ENCODE measurements at places on chromosomes 3 and 15.
A peak's percentile ranks its signal among the peaks of the same experiment; 100 is the strongest.

DNA sequence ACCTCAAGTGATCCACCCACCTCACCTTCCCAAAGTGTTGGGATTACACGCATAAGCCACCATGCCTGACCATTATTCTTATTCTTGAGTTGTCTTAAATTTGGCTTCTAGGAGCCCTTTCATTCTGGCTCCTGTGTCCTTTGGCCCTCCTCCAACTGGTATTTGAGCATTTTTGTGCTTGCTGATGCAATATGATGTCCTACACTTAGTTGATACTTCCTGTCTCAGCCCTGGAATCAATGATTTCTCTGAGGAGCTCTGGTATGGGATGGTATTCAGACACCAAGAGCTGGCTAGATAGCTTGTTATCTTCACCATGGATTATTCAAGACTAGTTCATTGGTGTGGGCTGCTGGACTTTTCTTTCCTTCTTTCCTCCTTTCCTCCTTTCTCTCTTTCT is 25.4 kb downstream of the ZNF621 start:
- DNase-seq: no peak

DNA sequence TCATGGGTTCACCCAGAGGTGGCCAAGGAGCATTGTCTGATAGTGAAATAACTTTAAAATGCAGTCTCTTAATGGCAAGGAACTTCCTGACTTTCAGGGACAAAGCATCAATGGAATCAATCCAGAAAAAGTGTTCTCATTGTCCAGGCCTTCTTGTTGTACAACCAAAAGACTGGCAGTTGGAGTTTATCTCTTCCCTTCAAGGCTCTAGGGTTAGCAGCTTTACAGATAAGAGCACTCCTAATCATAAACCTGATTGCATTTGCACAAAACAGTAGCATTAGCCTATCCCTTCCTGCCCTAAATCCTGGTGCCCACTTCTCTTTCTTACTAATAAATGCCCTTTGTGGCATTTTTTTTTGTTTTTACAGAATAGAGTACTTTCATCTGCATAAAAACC is 43.3 kb upstream of the VIPR1 start:
- DNase-seq: no peak

GRCh38 chr15:88255484-88256278 is 858 bp downstream of the NTRK3 start:
- DNase-seq: peak; percentile 21

DNA sequence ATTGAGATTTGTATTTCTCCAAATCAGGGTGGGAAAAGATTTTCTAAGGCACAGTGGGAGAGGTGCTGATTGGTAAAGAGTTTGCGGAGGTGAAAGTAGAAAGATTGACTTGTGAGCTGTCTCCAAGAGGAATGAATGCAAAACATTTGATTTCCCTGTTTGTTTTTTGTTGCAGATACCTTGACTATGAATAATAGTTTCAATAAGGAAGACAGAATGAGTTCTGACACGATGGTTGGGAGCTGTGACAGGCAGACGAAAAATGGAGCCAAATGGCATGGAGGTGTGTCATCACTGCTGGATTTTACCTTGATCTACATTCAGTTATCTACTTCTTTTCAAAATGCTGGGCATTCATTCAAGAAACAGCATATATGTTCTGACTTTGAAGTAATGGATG is 145.1 kb downstream of the NFKBIZ start:
- no peak for DNase-seq

GRCh38 chr3:88033808-88034207 is 25.0 kb downstream of the CGGBP1 start:
- DNase-seq: no peak

DNA sequence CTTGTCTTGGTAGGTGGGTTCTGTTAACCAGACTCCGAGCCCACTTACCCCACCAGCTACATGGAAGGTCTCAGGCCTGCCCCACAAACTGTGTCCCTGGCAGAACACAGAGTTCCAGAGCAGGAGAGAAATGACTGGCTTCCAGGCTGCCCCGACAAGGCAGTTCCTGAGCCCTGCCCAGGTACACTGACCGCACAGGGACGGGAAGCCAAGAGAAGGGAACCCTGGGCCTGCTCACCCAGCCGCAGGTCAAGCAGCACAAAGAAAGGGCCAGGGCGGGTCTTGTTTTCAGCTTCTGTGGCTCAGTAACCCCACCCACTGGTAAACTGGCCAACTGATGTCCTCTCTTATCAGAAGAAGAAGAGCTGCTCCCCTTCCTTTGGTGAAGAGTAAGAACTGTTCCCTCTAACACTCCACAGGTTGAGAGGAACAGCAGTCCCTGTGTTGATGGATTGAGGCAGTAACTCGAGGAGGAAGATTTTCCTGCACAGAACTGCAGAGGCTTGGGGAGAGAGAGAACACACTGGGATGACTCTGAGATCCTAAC is 68.4 kb downstream of the CRTC3 start:
- DNase-seq: peak; percentile 21

GRCh38 chr3:13353506-13353905 is 66.6 kb downstream of the NUP210 start:
- DNase-seq: no peak

- no peak for DNase-seq
These were observed 919.9 kb downstream of the TUSC7 start for GRCh38 chr3:117629505-117629904.

DNA sequence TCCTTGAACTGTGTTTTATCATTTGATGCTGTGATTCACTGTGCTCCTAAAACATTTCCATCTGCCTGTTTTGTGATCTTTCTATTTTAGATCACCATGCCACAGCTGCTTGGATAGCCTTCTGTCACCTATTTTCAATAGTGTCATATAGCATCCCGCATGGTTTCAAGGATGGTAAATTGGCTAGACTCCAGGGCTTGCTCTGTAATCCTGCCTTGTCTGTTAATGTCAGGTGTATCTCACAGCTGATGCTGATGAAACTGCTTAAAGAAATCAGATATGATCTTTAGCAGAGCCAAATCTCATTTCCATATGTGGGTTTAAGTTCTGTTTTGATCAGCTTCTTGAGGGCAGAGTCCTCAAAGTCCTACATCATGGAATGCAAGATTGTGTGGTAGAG is 182.2 kb downstream of the UBE2E2 start:
- DNase-seq: no peak

DNA sequence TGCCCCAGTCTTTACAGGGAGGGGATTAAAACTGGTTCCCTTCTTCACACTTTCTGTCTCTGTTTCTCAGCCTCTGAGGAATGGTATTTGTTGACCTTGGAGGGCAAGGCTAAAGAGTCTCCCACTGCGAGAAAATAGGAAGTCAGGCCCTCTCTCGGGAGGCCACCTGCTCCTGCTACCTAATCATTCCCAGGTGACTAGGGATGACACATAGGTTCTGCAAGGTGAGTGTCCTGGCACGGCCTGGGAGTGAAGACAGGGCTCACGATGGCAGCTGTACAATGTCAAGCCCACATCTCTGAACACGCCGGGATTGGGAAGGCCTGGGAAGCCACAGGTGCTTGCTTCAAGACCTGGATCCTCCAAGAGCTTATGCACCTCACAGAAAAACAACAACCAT is 314.2 kb downstream of the NTRK3 start:
- DNase-seq: no peak

DNA sequence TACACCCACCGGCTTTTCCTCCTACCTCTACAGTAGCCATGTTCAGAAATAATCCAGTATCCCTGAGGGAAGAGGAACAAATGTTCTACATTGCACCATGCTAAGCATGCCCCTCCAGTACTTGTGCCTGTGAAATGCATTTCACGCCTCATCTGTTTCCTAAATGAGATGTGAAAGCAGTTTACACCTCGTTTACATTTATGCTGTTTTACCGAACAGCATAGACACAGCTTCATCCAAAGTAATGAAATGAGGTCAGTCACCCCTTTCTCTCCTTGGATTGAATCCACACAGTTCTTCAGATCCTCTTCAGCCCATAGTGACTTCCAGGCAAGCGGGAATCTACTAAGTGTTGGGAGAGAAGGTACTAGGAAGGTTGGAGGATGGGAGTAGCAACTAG is 514.3 kb downstream of the PDCD6IP start:
- DNase-seq: no peak

DNA sequence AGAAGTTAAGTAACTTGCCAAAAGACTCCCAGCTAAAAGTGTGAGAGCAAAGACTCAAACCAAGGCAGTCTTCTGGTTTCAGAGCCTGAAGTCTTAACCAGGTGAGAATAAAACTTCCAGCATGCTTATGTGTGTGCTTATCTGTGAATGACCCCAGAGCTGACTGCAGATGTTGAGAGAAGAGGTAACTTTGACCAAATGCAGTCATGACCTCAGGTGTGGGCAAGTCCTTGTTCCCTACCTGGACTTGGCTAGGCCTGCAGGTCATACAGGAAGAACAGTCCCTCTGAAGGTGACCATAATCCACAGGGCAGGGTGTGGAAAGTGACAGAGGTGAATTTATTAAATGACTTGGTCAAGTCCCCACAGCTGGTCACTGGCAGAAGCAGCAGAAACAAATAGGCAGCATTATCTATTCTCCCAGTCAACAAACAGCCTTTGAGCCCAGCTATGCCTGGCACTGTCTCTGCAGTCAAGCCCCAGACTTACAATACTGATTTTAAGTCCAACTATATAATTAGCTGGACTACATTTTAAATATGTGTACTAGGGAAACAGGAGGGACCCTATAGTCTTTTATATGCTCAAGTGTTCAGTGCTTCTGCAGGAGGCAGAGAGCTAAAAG is 3.0 kb upstream of the CPEB1 start:
- no peak for DNase-seq

- no peak for DNase-seq
These were observed 52.6 kb upstream of the USP3 start for GRCh38 chr15:63451671-63452315.

GRCh38 chr3:144942093-144942837 is 970.6 kb downstream of the DIPK2A start:
- DNase-seq: no peak

DNA sequence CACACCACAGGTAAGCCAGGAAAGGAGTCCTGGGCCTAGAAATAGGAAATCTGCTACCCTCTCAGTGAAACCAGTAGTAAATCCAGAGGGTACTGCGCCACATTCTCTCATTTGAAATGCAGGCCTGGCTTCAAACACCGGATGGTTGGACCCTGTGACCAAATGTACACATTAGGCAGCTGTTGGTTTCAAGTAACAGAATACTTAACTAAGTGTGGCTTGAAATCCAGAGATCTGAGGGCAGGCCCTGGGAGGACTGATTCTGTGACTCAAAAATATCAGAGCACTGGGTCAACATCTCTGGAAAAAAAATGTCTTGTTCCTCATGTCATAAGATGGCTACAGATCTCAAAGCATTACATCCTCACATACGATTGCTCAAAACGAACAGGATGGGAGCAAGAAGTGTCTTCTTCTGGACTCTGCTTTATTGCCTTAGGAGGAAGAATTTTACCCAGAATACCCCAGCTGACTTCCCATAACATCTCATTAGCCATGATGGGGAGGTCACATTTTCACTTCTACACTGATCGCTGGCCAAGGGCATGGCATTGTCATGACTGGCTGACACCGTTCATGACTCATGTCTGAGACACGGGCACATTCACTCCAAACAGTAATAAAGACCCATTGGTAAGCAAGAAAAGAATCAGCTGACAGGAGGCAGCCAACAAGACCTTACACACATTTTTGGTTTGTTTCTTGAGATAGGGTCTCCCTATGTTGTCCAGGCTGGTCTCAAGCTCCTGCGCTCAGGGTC is 166.0 kb downstream of the ARRDC4 start:
- no peak for DNase-seq

DNA sequence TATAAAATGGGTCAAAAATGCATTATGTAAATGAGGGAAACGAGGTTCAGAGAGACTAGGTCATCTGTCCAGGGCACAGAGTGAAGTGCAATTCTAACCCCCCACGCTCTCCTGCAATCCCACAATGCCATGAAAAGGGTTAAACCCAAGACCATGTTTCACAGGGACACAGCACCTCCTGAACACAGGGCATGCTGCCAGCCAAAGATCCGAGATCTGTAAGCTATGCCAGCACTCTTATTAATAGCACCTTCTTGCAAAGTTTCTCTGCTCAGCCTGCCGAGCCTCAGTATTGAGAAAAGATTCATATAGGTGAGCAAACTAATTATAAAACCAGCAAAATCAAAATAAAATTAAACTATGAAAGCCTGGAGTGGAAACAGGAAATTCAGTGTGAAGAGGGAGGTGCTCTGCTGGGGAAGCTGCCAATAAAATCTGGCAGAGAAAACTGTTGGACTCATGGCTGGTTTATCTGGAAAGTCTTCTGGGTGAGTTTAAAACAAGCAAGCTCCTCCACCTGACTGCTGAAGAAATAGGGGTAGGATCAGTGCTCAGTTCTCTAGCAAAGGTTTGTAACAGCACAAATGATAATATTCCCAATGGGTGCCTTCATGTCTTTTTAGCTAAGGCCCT is 50.3 kb downstream of the LRIG1 start:
- DNase-seq: no peak

- DNase-seq: no peak
These were observed 1.7 kb downstream of the NCKIPSD start for GRCh38 chr3:48684054-48684349.

- DNase-seq: no peak
These were observed 30.9 kb upstream of the MRPS22 start for GRCh38 chr3:139312959-139313358.

DNA sequence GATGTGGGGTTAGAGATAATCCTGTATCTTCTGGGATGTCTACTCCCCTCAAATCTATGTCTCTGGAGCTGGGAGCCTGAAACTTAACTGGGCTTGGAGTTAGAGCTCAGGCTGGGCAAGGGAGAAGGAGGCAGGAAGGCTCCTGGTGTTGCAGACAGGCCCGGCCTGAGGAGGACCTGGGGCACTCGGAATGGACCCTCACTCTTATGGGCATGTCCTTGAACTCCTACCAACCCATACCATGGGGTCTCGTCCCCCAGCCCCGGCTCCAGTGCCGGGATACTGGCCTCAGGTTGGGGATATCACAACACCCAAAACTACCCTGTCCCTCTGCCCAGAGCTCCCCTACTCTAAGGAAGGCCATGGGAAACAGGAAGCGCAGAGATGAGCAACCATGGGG is 45.2 kb downstream of the SCN5A start:
- DNase-seq: no peak

DNA sequence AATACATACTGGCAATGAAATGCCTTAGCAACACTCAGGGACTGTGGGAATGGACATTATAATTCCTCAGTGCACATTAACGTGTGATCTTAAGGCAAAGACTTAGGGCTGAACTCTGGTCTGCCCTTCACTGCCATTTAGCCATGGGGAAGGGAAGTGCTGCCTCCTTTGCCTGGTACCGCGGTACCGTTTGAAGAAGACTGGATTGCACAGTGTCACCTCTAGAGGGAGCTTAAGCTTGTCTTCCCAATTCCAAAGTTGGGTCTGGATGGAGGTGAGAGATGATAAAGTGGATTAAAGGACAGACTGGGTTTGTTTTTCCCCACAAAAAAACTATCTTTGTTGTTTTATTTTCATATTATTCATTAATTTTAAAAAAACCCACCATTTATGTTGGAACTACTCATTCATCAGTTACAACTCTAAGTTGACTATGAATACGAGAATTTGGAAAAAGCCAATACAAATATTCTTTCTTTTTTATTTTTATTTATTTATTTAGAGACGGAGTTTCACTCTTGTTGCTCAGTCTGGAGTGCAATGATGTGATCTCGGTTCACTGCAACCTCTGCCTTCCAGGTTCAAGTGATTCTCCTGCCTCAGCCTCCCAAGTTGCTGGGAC is 60.0 kb upstream of the SYN2 start:
- DNase-seq: no peak

GRCh38 chr3:29429055-29429679 is 148.3 kb downstream of the RBMS3 start:
- DNase-seq: no peak

Data from activated T-cell treated with anti-CD3 and anti-CD28 coated beads, Interleukin-2, amount 50 U/mL, for 72 hours (primary cell).